ENCODE measurements at places on chromosomes 12 and 14.

- no peak for DNase-seq
Observed at GRCh38 chr12:107655281-107656065, 30.1 kb upstream of the PWP1 start.

DNA sequence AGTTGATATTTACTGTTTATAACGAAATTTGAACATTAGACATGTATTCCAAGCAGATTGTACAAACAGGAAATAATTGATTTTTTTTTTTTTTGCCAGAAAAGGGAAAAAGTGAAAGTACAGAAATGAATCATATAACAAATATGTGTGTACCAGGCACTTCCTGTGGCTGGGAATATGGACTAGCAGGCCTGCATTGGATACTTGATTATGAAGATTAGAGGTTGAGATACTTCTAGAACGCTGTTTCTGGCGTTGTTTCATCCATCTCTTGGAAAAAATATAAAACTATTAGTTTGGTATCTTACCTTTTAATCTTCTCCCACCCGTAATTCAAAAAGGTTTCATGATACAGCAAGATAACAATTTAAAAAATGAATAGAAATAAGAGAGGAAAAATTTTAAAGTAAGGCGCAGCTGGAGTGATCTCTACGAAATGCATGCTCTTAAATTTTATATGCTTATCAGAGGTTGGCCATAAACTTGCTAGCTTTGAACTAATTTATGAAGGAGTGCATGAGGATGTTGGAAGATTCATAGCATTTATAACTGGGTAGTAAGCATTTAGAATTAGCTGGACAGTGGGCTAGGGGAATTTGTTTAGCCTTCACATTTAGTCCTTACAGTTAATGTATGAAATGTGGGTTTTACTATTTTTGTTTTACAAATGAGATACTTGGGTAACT, 90.8 kb downstream of the AEBP2 start:
- DNase-seq = peak; percentile 16

- DNase-seq = no peak
Observed at GRCh38 chr14:64725261-64725815, 21.1 kb downstream of the PLEKHG3 start.

GRCh38 chr12:1205512-1206060, 214.6 kb downstream of the ERC1 start:
- no peak for DNase-seq

GRCh38 chr14:20415782-20416206, 2.5 kb upstream of the TEP1 start:
- peak; percentile 68 for DNase-seq

DNA sequence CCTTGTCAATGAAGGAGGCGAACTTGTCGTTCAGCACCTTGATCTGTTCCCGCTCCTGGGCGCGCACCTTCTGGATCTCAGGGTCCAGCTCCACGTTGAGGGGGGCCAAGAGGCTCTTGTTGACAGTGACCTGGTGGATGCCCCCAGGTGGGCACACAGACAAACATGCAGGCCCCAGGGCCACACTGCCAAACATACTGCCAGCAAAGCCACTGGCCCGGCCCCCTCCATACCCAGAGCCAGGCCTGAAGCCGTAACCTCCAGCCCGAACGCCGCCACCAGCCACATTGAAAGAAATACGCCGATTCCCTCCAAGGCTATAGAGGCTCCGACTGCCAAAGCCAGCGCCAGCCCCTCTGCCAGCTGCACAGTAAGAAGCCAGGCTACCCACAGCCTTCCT, 337 bp downstream of the KRT74 start:
- no peak for DNase-seq

DNA sequence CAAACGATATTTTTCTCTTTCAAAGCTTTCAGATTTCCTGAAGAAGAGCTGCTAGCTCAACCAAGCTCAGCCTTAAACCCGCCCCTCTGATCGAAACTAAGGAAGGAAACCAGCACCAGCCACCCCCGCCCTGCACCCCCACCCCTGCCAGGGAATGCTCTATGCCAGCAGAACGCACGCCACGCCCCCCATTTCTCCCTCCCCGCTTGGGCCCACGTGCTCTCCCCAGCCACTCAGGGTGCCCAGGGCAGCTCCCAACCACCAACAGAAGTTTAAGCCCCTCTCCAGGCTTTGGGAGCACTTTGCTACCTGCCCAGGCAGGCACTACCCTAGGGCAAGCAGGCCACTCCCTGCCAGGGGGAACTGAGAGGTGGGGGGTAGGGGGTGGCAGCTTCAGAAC, 18.8 kb upstream of the KRT78 start:
- DNase-seq = peak; percentile 73

DNA sequence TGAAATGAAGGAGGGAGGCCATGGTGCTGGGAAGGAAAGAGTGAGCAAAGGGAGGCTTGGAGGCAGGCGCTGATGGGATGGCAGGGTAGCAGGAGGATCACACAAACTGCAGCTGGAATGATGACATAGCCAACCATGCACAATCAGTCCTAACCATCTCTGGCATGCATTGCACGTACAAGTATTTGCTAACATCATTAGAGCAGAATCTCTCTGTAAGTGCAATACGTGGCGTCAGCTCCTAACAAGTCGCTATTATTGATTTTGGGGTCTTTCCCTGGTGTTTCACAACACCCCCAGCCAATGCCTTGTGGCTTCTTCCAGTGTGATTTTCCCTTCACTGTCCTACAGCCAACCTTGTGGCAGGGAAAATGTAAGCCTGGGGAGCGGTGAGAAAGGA, 18.5 kb downstream of the BDKRB1 start:
- DNase-seq = no peak

- no peak for DNase-seq
Observed at GRCh38 chr14:30179381-30180130, 251.9 kb upstream of the PRKD1 start.

GRCh38 chr14:73245480-73246325, 8.4 kb downstream of the PAPLN start:
- DNase-seq = no peak

DNA sequence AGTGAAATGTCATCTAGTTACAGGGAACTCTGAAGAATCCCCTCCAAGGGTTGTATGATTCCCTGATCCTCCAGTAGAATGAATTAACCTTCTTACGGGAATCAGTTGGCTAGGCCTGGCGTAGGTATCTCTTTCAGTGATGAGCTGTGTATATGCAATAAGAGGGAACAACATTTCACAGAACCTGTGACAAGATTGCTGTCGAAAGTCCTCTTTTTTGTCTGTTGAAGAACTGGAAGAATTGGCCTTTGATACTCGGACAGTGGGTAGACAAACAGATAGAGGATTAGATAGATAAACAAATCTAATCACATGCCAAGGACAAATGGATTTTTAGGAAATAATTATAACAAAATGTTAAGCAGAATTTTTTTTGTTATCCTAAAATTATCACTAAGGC, 184.6 kb downstream of the MDGA2 start:
- DNase-seq = no peak

GRCh38 chr12:132881818-132882217, 5.6 kb downstream of the CHFR start:
- DNase-seq = no peak

- DNase-seq = no peak
Observed at GRCh38 chr14:102464846-102465341, 44.7 kb downstream of the ANKRD9 start.

GRCh38 chr12:88866881-88867280, 286.6 kb upstream of the KITLG start:
- DNase-seq = no peak

- DNase-seq = peak; percentile 77
Observed at GRCh38 chr14:67943947-67944346, 124.4 kb downstream of the RAD51B start.

GRCh38 chr14:23614395-23614828, 21.8 kb upstream of the DHRS2 start:
- no peak for DNase-seq

GRCh38 chr14:69500736-69501135, 16.2 kb downstream of the PLEKHD1 start:
- no peak for DNase-seq

- no peak for DNase-seq
Observed at GRCh38 chr14:104081261-104081835, 4.2 kb upstream of the ASPG start.

GRCh38 chr14:77790566-77791224, 9.2 kb upstream of the ADCK1 start:
- peak; percentile 67 for DNase-seq

- DNase-seq = peak; percentile 24
Observed at GRCh38 chr12:108939594-108939993, 59.7 kb downstream of the DAO start.

GRCh38 chr12:77152623-77153193, 87.3 kb upstream of the E2F7 start:
- DNase-seq = peak; percentile 48

DNA sequence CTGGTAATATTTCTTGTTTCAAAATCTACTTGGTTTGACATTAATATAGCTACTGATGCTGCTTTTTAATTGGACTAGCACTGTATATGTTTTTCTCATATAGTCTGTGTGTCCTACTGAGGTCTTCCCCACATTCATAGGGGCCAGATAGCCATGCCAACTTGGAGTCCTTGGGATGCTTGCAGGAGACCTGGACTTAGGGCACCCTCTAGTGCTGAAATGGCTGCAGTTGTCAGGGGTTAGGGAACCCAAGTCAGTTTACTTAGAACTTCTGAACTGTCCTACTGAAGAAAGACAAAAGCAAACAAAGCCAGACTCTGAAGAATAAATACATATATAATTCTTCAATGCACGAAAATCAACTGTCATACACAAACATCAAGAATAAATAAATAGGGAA, 279.9 kb upstream of the SYT1 start:
- peak; percentile 50 for DNase-seq

GRCh38 chr14:95833429-95833828, 43.2 kb upstream of the TUNAR start:
- DNase-seq = no peak

DNA sequence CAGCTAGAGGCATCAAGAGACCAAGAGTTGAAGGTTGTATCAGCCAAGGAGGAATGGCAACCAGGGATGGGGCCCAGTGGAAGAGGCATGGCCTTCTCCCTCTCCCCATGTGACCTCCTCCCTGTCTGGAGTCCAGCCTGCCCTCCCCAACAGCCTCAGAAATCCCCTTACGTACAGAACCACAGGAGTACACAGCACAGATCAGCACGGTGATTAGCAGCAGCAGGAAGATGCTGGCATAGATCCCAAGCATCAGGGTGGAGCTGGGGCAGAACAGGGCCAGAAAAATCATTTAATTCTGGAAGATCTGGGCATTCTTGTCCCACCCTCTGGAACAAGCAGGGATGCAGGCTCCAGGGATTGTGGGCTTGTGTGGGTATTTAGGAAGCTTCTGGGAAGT, 14.4 kb downstream of the ADCY6 start:
- no peak for DNase-seq

DNA sequence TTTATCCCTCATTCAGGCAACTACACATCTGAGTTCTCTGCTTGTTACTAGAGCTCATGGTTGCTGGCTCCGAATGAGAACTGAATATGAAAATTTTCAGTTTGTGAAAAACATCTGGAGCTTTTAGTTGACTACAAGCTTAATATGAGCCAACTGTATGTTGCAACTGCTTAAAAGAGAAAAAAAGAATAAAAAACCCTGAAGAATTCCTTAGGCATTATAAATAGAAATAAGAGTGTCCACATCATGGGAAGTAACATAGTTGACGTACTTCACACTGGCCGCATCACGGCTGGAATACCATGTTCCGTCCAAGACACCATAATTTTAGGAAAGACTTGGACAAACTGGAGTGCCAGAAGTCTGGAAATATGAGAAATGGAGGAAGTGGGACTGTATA, 57.9 kb downstream of the PDE3A start:
- DNase-seq = no peak

- no peak for DNase-seq
Observed at GRCh38 chr12:31780096-31780495, 51.3 kb upstream of the AMN1 start.

DNA sequence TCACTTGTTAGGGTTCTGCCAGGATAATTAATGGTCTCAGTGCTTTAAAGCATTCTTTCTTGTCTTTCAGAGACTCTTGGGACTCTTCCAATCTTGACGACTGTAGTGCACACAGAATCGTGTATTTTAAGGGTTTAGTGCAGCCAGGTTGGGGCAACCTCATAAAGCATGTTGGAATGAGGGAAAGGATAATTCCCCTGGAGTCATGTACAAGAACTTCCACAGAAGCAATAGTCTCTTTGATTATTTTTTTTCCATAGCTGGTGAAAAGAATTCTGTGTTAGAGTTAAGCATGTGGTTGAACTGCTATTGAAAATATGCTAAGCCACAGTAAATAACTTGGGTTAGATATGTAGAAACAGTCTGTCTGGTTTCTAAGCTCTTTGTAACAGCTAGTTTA, 246.8 kb upstream of the DAAM1 start:
- no peak for DNase-seq

DNA sequence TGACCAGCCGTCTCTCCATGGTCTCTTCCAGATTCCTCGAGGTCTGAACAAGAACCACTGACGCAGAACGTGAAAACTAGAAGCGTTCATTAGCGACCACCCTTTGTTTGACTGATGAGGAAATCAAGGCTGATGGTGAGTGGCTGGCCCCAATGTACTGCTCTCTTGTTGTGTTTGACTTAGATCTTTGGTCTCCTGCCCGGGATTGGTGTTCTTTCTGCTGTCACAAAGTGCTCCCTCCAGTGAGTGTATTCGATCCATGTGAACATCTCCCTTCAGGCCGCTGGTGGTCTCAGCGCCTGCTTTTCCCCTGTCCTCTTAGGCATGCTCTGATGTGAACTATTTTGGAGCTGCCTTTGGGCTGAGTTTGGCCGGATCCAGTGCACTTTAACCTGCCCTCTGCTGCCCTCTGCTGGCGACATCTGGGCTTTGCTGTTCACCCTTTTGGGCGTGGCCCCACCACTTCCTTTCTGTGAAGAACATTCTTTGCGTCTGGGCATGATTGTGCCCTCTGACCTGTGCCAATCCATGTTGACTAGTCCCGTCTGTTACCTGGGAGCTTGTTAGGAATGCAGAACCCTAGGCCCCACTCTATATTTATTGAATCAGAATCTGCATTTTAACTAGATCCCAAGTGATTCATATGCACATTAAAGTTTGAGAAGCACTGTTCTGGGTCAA, 279.1 kb downstream of the TTC6 start:
- peak; percentile 83 for DNase-seq

DNA sequence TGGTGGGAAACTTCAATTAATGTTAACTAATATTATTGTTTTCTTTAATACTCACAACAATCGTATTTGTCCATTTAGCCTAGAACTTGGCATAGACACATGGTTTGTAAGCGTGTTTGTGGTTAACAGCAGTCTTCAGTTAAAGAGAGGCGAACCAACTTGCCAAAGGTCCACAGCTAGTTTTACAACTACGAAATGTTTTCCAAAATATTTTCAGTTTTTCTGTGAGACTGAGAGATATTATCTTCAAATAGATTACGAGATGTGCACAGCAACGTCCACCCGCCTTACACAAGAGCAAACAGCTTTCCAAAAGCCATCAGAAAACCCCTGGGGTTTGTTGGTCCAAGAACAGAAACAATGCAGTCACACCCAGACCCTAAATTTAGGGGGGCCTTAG, 58.6 kb upstream of the RASSF3 start:
- no peak for DNase-seq

All from MCF 10A (cell line).